ENCODE measurements at places on chromosomes 3 and 15. TPM values are rescaled to one million over a fixed set of nuclear protein-coding genes. Genes with fewer than 3 reads are reported as not detected.
A peak's percentile ranks its signal among the peaks of the same experiment; 100 is the strongest.

The SAMD7 gene
- not detected for total RNA-seq

- H3K36me3 ChIP-seq: peaks cover 4% of the 10 kb centered on the region
- no peak for DNase-seq
- H3K27ac ChIP-seq: peak overlapping the region; percentile 58
- H3K27me3 ChIP-seq: no peaks in the 10 kb centered on the region
Observed at GRCh38 chr15:87949575-87950223, 306.8 kb downstream of the NTRK3 start.

GRCh38 chr3:142148044-142148791 lies 1.1 kb downstream of the TFDP2 start:
- no peaks in the 10 kb centered on the region for H3K27me3 ChIP-seq
- peak overlapping the region; percentile 78 for H3K27ac ChIP-seq
- no peak for DNase-seq
- peak overlapping the region; percentile 75 for H3K4me3 ChIP-seq

- H3K4me1 ChIP-seq: peaks cover 5% of the 10 kb centered on the region
- peaks cover 4% of the 10 kb centered on the region for H3K36me3 ChIP-seq
- no peaks in the 10 kb centered on the region for H3K27me3 ChIP-seq
- peak overlapping the region; percentile 82 for H3K4me3 ChIP-seq
Observed at GRCh38 chr3:179072100-179072438, 460 bp upstream of the ZMAT3 start.

GRCh38 chr3:71785532-71786216 lies 726 bp upstream of the PROK2 start:
- H3K27me3 ChIP-seq: peaks cover 56% of the 10 kb centered on the region
- no peak overlapping the region for H3K27ac ChIP-seq
- H3K4me1 ChIP-seq: peaks cover 16% of the 10 kb centered on the region
- H3K36me3 ChIP-seq: no peaks in the 10 kb centered on the region

The LRTM1 gene
- total RNA-seq: 0.17 TPM

- peaks cover 3% of the 10 kb centered on the region for H3K4me1 ChIP-seq
- H3K27me3 ChIP-seq: no peaks in the 10 kb centered on the region
- no peak for DNase-seq
- no peak overlapping the region for H3K4me3 ChIP-seq
- no peaks in the 10 kb centered on the region for H3K36me3 ChIP-seq
Observed at GRCh38 chr15:57458356-57458781, 82.1 kb downstream of the CGNL1 start.

Data from spinal cord (tissue), 10 donors.